Activated naive CD8-positive, alpha-beta T cell treated with anti-CD3 and anti-CD28 coated beads, Interleukin-2, amount 50 U/mL, for 24 hours (primary cell): ENCODE measurements at places on chromosomes 12 and 14.

DNA sequence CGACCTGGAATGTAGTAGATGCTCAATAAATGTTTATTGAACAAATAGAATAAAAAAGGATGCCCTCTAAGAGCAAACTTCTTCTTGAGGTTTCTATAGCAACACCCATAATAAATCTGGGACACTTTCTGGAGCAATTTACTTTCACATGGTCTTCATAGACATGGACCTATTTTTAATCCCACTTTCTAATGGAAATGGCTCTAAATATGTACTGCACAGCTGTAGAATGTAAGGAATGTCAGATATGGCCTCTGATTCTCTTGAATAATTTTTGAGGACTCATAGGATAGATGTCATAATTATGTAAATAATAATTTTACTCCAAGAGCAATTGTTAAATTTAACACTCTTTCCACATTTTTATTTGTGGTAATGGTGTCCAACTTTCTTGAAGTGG is 133.5 kb upstream of the DAAM1 start:
- DNase-seq, result no peak

GRCh38 chr12:52496054-52496453 is 3.0 kb upstream of the KRT6A start:
- DNase-seq, result no peak

DNA sequence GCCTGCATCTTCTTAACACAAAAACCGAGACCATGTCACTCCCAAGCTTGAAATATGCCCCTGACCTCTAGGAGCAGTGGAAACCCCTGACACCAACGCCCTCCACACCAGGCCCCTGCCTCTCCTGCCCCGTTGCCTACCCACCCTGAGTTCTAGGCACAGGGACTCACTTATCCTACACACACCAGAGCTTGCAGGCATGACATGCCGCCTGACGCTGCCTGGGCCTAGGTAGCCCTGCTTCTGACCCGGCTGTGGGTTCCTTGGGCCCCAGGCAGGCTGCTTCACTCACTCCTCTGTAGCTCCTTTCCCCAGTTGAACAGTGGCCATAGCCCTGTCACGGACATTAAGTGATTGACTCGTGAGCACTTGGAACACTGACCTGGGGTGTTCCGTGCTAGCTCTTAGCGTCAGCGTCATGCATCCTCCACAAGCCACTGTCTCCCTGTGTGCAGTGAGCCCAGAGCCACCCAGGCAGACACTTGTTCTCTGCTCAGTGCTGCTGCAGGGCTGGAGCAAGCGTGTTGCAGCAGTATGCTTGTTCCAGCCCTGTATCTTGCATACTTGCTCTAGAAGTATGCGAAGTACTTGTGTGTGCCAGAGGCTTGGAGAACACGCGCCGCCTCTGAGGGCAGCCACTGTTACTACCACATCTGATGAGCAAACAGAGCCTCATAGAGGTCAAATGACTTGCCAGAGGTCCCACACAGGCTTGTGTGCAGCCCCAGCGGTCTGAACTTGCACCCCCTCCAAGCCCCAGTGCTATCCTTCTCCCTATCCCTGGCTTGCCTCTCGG is 15.6 kb downstream of the OTUB2 start:
- DNase-seq, result no peak

DNA sequence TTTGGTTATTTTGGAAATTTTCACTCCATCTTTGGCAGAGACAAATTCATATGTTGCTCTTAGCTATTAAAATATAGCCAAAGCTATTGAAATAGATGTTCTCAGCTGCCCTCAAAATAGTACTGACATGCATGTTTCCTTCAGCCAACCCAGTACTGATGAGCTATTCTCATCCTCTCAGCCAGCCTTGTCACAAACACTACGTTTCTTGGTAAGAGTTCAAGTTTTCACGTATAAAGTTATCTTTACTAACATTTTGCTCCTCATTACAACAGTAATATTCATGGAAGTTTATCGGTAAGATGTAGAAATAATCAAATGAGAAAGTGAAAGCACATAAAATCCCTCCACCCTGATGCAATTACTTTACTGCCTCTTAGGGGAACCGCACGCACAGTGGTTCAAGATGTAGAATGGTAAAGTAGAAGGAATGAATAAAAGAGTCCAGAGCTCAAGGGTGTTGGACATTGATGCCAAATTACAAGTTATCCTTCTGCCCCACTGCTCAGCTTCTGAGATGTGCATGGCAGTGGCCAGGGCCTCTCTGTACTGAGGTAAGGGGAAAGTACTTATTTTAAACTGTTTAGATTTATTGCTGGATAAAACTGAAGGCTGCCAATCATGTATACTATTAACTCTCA is 20.7 kb downstream of the GCH1 start:
- no peak for DNase-seq

- no peak for DNase-seq
These were observed 107.3 kb downstream of the BCL11B start for GRCh38 chr14:99164712-99165111.

DNA sequence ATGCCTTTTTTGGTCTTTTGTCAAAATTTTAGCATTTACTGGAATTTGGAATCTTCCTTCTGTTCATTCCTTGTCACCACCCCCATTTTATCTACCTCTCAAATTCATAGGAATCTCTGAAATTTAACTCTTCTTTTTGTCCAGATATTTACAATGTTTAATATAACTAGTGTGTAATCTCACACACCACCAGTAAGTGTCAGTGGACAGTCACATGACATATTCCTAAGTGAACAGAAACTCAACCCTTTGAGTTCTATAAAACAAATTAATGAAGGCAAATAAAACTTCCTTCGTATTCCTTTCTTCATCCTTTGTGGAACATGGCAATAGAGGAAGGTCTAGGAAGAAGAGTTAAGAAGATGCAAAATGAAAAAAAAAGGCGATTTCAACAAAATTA is 26.6 kb downstream of the ATF7 start:
- DNase-seq, result no peak

GRCh38 chr14:99255621-99256482 is 16.1 kb downstream of the BCL11B start:
- DNase-seq, result peak; percentile 16

GRCh38 chr12:48311313-48311712 is 39.4 kb downstream of the ZNF641 start:
- no peak for DNase-seq

GRCh38 chr14:74712499-74713394 is at the start of the genes AREL1 and FCF1:
TSS of gene AREL1 (minus strand) at chr14:74713080. CDS start at chr14:74685615, 27,465 bp downstream.
TSS of gene FCF1 (plus strand) at chr14:74713144. CDS start at chr14:74713198, 54 bp downstream.
- DNase-seq, result peak; percentile 83

DNA sequence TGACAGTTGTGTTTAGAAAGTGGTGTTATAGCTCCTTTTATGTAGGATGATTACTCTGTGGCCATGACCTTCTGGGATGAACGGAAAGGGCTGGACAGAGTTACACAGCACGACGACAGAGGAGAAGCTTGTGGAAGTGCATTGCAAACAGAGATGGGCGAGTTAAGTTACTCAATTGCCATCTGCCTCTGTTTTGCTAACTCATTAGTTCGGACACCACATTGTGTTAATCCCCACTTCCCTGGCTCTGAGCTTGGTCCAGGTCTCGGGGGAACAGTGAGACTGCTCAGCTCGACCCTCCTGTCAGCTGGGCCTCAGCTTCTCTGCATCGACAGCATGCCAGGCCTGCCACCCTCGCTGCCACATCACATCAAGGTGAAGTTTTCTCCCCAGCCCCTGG is 408.0 kb downstream of the ZFP36L1 start:
- no peak for DNase-seq

DNA sequence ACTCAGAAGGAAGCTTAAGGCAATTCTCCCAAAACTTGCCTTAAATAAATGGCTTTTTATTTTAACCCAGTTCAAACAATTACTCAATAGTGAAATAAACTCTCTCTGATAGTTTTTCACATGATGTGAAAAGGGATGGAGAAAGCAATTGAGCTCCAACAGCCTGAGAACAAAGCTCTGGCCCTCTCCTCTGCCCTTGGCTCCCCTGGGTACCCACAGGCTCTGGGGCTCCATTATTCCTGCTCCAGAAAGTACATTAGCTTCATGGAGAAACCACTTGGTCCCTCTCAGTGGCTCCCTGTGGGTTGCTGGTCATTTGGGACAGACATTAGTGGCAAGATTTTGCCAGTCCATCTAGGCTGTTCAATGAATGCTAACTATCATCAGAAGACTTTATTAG is 242.8 kb downstream of the ATP23 start:
- DNase-seq, result no peak

DNA sequence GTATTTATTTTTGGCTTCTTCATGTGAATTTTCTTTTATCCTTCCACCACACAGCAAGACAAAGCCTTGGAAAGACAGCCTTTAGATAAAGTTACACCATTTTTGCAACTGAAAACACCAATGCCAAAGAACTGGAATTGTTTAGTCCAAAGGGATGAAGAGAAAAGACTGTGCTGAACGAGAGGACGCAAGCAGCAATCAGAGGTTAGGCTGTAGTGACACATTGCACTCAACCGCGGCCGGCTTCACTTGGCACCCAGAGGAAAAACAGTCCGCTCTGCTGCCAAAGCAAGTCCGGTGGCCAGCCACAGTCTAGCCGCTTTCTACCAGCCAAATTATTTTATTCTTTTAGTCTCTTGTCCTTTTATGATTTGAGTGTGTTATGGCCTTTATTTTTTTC is 49.1 kb upstream of the KCNJ8 start:
- no peak for DNase-seq

- no peak for DNase-seq
These were observed 159.3 kb downstream of the DACT1 start for GRCh38 chr14:58797010-58797429.

DNA sequence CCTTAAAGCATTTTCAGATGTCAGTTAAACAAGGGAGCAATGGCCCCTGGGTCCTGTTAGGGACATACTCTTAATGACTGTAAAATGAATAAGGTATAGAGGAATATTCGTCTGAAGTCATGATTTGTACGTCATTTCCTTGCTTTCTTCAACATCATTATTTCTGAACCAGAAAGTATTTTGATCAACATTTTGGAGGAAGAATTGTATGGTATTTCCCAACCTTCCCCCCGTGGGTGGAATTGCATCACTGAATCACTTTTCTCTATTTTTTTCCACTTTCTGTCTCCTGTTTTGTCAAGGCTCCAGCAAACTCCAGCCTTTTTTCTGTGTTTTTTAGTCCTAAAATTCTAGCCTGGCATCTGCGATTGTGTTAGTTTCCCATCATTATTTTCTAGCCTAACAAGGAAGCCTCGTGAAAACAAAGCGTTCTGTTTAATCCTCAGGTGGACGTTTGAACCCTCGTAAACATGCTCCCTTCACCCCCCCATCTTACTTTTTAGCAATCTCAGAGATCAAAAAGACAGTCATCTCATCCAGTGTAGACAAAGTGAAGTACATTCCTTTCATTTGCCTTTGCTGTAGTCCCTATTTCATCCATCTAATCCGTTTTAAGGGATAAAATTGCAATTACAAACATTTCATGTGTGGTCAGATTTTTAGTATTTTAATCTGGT is 62.3 kb downstream of the ETV6 start:
- DNase-seq, result no peak
